Esophagus muscularis mucosa (tissue), 4 donors: ENCODE measurements at places on chromosomes 1 and 21. TPM values are rescaled to one million over a fixed set of nuclear protein-coding genes. Genes with fewer than 3 reads are reported as not detected.
A peak's percentile ranks its signal among the peaks of the same experiment; 100 is the strongest.

The SRSF10 gene
- total RNA-seq: 53.6 TPM

GRCh38 chr1:32724678-32725614, 22.4 kb upstream of the SYNC start:
- peak overlapping the region; percentile 14 for H3K27ac ChIP-seq
- H3K4me1 ChIP-seq: peaks cover 14% of the 10 kb centered on the region

GRCh38 chr1:41662765-41663437, 178.4 kb upstream of the EDN2 start:
- H3K27me3 ChIP-seq: no peaks in the 10 kb centered on the region
- peak overlapping the region; percentile 83 for H3K4me3 ChIP-seq
- DNase-seq: no peak
- peaks cover 14% of the 10 kb centered on the region for H3K4me1 ChIP-seq

GRCh38 chr21:30233228-30234020, 17.5 kb upstream of the CLDN8 start:
- H3K36me3 ChIP-seq: no peaks in the 10 kb centered on the region
- no peak for DNase-seq
- H3K27ac ChIP-seq: no peak overlapping the region
- H3K4me1 ChIP-seq: no peaks in the 10 kb centered on the region
- no peaks in the 10 kb centered on the region for H3K27me3 ChIP-seq

GRCh38 chr1:15345705-15346345, 63.9 kb upstream of the EFHD2 start:
- peaks cover 15% of the 10 kb centered on the region for H3K4me1 ChIP-seq
- H3K27me3 ChIP-seq: no peaks in the 10 kb centered on the region
- DNase-seq: peak; percentile 93
- H3K27ac ChIP-seq: no peak overlapping the region
- H3K4me3 ChIP-seq: no peak overlapping the region
- H3K36me3 ChIP-seq: no peaks in the 10 kb centered on the region

GRCh38 chr1:43861988-43862735, 71.4 kb upstream of the ARTN start:
- H3K27me3 ChIP-seq: no peaks in the 10 kb centered on the region
- no peak overlapping the region for H3K4me3 ChIP-seq
- H3K4me1 ChIP-seq: peaks cover 77% of the 10 kb centered on the region
- no peak for DNase-seq

The ADAM30 gene
- not detected for total RNA-seq

GRCh38 chr21:41973427-41973831, 19.6 kb upstream of the C2CD2 start:
- no peaks in the 10 kb centered on the region for H3K4me1 ChIP-seq
- H3K36me3 ChIP-seq: no peaks in the 10 kb centered on the region
- H3K4me3 ChIP-seq: no peak overlapping the region
- no peaks in the 10 kb centered on the region for H3K27me3 ChIP-seq

GRCh38 chr1:11615090-11615489, 39.1 kb downstream of the FBXO2 start:
- no peaks in the 10 kb centered on the region for H3K4me1 ChIP-seq
- DNase-seq: no peak
- no peaks in the 10 kb centered on the region for H3K36me3 ChIP-seq
- H3K27me3 ChIP-seq: no peaks in the 10 kb centered on the region
- H3K4me3 ChIP-seq: no peak overlapping the region

DNA sequence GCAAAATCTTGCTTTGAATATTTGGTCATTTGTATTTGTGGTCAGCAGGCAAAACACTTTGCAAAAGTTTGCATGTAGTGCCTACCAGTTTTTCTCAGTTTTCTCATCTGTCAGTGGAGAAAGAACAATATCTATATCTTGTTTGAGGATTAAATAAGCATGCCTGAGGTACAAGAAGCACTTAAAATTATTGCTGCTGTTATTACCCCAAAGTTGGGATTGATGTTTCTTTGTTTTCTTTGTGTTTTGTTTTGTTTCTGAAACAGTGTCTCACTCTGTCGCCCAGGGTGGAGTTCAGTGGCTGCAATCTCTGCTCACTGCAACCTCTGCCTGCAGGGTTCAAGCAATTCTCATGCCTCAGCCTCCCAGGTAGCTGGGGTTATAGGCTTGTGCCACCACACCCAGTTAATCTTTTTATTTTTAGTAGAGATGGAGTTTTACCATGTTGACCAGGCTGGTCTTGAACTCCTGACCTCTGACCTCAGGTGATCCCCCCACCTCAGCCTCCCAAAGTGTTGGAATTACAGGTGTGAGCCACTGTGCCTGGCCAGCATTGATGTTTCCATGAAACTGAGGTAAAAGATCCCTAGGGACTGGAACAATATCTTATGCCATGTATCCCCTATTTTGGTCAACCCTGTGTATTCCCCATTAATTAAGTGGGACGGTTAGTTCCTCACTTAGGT, 15.9 kb downstream of the RAP1A start:
- DNase-seq: no peak
- H3K27ac ChIP-seq: peak overlapping the region; percentile 45
- peaks cover 92% of the 10 kb centered on the region for H3K4me1 ChIP-seq
